Temporal lobe (tissue), 4 donors: ENCODE measurements at places on chromosomes 5 and 9. TPM values are rescaled to one million over a fixed set of nuclear protein-coding genes. Genes with fewer than 3 reads are reported as not detected.

FBXW11 gene
- 100 TPM for total RNA-seq

IRX1 gene
- 0.25 TPM for total RNA-seq

OCLN gene
- total RNA-seq = 6.9 TPM

CDC25C gene
- 0.98 TPM for total RNA-seq

EGFLAM gene
- total RNA-seq = 4.2 TPM

RNF224 gene
- total RNA-seq = under 0.01 TPM

AGXT2 gene
- total RNA-seq = not detected

FUT7 gene
- total RNA-seq = not detected

ADAMTS2 gene
- 1.7 TPM for total RNA-seq

SLC34A1 gene
- not detected for total RNA-seq

RNF183 gene
- total RNA-seq = not detected

UNC13B gene
- 12.8 TPM for total RNA-seq

DMGDH gene
- 2.0 TPM for total RNA-seq

GRXCR2 gene
- total RNA-seq = not detected

ORM1 gene
- total RNA-seq = not detected

PTTG1 gene
- total RNA-seq = 14.8 TPM

MEGF10 gene
- total RNA-seq = 19.7 TPM
